Large intestine (tissue), 12 donors: ENCODE measurements at places on chromosomes 1 and 21. TPM values are rescaled to one million over a fixed set of nuclear protein-coding genes. Genes with fewer than 3 reads are reported as not detected.

- no peak for DNase-seq
Measured at GRCh38 chr21:44943686-44944550, 4.1 kb downstream of the SLX9 start.

GRCh38 chr1:84540759-84541158 lies 33.5 kb downstream of the CTBS start:
- no peak for DNase-seq

GRCh38 chr1:182240085-182240484 lies 151.5 kb downstream of the GLUL start:
- no peak for DNase-seq

GRCh38 chr1:210770396-210770984 lies 363.5 kb downstream of the KCNH1 start:
- DNase-seq, result no peak

DNA sequence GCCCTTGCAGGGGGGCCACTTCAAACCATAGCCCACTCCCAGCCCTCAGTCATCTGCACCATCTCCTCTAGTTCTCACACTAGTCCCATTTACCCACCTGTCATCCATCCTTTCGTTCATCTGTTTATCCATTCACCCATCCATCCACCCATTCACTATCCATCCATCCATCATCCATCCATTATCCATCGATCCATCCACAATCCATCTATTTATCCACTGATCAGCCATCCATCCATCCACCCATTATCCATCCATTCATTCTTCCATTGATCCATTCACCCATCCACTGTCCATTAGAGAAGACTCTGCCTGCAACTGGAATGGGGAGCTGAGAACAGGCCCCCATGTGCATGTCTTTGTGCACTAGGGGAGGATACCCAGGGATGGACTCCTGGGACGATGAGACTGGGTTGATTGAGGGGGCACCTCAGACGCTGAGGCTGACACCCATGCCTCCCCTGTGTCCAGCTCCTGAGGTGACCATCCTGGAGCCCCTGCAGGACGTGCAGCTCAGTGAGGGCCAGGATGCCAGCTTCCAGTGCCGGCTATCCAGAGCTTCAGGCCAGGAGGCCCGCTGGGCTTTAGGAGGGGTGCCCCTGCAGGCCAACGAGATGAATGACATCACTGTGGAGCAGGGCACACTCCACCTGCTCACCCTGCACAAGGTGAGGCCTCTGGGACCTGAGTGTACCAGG lies 97.9 kb downstream of the TRIM11 start:
- no peak for DNase-seq

GRCh38 chr1:24990779-24991641 lies 60.9 kb upstream of the RUNX3 start:
- DNase-seq, result no peak

- no peak for DNase-seq
Measured at GRCh38 chr1:13585612-13585991, 2.0 kb downstream of the PDPN start.

DNA sequence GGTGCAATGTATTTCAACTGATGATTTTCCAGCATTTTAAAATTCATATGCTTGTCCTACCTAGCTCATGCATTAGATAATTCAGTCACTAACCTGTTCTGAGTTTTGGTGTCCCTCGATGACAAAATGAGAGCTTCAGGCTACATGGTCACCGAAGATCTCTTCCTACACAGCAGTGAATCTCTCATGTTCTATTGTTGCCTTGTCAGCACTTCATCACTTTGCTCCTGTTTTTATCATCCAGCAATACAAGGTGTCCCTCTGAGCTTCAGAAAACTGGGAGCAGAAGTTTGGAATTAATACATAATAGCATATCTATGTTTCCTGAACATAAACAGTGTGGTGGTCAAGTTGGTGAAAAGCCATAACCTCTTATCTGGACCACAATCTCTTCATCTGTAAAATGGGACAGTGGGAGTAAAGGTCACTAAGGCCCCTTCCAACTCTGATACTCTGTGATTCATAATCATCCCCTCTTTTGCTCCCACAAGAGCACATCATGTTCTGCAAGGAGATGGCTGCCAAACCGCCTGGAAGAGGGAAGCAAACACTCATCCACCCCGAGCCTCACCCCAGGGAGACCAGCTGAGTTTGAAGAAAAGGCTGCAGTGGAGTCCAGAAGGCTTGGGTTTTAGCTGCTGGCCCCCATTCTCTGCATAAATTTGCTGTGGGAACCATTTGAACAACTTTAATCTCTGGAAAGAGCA lies 137.9 kb upstream of the F3 start:
- DNase-seq, result no peak

GRCh38 chr21:46273341-46273740 lies 12.1 kb downstream of the MCM3AP start:
- DNase-seq, result no peak

GRCh38 chr1:233295237-233295974 lies at the start of gene PCNX2:
Gene PCNX2 (minus strand): TSS chr1:233295725. CDS start chr1:233295478, 247 bp downstream.
- DNase-seq, result peak; percentile 72

DNA sequence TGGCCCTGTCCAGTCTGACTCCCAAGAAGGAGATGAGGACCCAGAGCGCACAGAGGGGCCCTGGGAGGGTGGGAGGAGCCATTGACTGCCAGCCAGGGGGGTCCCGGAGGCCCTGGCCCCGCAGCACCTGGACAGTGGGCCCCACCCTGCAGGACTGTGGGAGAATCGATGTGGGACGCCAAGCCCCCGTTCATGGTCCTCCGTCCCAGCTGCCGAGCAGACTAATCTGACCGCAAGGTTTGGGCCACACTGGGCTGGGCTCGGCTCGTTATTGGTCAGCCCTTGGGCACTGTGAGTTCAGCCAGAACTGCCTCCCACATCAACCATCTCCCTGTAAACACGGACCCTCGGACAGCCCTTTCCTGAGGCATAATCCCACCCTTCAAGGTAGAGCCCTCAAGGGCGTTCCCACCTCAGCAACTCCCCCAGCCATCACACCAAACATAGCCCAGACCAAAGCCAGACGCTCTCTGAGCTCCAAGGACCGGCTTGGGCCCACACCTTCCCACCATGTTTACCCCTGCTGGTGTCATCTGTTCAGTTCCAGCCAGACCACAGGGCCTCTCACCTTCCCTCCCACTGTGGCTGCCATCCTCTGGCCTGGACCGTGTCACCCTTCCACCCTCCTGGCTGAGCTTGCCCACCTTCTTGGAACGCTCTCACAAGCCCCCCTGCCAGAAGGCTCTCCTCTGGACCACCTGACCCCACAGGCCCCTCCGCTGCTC lies 16.2 kb upstream of the POFUT2 start:
- DNase-seq, result no peak

DNA sequence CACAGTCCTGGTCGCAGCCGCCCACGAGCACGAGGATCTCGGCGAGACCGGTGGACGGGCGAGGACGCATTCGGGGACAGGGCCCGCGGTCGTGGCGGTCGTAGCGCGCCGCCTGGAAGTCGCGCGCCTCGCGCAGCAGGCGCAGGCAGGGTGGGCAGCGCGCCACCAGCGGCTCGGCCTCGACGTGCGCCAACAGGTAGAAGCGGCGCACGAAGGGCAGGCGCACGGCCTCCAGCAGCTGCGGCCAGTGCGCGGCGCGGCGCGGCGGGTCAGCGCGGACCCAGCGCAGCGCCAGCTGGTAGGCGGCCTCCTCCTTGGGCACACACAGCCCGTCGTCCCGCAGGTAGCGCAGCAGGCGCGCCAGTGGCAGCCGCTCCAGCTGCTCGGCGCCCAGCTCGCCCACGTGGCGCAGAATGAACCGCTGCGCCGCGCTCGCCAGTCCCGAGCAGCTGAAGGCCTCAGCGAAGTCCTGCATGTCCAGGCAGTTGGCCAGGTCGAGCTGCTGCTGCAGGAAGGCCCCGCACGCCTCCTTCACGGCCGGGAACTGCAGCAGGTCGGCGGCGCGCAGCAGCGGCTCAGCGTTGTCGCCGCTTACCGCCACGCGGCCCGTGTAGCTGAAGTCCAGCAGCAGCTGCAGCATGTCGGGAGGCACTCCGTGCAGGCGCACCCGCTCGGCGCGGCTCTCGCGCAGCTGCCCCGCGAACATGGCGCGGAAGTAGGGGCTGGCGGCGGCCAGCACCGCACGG lies 573 bp downstream of the KLHL21 start:
- DNase-seq, result no peak

FAM163A gene
- polyA plus RNA-seq, result 5.5 TPM

TFF2 gene
- polyA plus RNA-seq, result 0.12 TPM

CA6 gene
- polyA plus RNA-seq, result not detected

DEPDC1 gene
- polyA plus RNA-seq, result 6.0 TPM

NR5A2 gene
- 36.5 TPM for polyA plus RNA-seq

NBPF11 gene
- polyA plus RNA-seq, result 19.3 TPM
